Activated CD8-positive, alpha-beta T cell treated with anti-CD3 and anti-CD28 coated beads, Interleukin-2, amount 10 ng/mL, durations not matched to agents 7 days and 5 days (primary cell): ENCODE measurements at places on chromosomes 7 and 10.

- DNase-seq: peak; percentile 46
These were observed 46.4 kb downstream of the ESYT2 start for GRCh38 chr7:158782761-158783401.

DNA sequence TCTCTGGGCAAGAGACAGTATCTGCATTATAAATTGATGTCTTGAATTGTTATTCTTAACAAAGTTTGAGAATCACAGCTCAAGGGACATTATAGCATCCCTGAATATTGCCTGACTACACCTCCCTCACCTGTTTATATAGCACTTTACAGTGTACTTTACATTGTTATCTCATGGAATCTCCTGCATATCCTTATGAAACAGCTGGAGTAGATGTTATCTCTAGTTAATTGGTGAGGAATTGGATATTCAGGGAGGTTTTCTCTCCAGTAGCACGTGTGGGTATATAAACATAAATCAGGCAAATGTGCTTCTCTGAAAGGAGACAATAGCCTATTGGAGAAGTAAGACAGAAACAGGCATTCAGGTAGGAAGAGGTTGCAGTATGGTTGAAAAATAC, 117.2 kb downstream of the SRI start:
- no peak for DNase-seq

DNA sequence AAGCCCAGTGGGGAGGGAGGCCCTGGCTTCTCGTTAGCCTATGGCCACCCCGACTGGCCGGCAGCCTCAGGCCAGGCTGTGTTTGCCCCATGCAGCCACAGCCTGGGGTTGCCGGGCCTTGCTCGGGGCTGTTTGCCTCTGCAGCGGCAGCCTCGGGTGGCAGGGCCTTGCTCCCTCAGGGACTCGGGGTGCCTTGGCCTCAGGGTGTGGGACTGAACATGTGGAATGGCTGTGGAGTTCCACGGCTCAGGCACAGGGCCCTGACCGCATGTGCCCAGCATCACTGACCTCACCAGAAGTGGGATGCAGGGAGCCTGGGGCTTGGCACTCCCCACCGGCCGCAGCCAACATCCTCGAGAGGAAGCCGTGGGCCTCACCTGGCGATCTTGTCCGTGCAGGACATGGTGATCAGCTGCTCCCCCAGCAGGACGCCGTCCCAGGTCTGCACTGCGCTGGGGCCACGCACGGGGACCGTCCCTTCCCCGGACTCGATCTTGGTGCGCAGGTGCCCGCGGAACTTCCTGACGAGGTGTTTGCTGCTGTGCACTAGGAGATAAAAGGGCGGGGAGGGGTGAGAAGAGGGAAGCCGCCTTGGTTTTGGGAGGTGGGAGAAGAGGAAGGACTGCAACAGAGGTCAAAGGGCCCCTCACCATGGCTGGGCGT, 160.5 kb downstream of the WDR37 start:
- DNase-seq: no peak

DNA sequence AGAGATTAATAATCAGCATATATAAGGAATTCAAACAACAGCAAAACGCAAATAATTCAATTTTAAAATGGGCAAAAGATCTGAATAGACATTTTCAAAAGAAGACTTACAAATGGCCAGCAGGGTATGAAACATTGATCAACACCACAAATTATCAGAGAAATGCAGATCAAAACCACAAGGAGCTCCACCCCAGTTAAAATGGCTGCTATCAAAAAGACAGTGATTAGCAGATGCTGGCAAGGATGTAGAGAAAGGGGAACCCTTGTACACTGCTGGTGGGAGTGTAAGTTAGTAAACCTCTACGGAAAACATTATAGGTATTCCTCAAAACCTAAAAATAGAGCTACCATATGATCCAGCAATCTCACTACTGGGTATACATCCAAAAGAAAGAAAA, 128.0 kb upstream of the CACUL1 start:
- DNase-seq: no peak
